Naive B cell (primary cell): ENCODE measurements at places on chromosomes 5 and 9. TPM values are rescaled to one million over a fixed set of nuclear protein-coding genes. Genes with fewer than 3 reads are reported as not detected.

GABRG2 gene
- polyA plus RNA-seq = not detected

DNA sequence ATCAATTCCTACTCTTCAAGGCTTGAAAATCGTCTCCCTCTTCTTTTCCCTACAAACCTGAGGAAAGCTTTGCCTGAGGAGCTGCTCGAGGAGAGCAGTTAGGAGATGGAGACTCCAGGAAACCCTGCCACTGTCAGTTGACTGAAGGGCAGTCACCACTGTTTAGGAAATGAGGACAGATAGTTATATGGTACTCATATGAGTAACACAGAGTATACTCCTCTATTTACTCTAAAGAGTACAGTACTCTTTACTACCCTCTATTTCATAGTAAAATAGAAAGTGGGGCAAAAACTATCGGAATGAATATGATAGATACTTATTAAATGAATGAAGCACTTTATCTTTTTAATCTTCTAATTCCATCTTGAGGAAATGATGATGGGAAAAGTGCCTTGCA, 115.8 kb downstream of the MAPKAP1 start:
- no peak for DNase-seq

DNA sequence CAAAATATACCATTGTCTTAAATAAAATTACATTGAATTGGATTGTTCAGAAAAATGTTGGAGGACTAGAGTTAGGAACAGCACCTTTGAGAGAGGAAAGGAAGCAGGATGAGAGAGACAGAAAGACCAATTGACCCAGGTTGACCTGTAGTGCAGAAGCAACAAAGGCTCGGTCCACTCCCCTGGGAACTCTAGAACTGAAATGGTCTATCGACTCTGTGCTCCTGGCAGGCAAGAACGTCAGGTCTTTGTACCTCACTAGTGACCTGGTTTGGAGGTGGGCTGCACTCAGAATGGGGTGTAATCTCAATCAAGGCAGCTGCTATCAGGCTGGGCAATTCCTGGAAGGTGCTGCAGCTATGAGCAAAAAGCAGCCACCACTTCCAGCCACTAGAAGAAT, 110.8 kb downstream of the FAM174A start:
- DNase-seq = no peak

- no peak for DNase-seq
Observed at GRCh38 chr5:21212026-21212425, 1224.0 kb upstream of the CDH18 start.

GRCh38 chr9:115230924-115231515, 113.1 kb upstream of the TNC start:
- no peak for DNase-seq

LURAP1L gene
- not detected for polyA plus RNA-seq

DNA sequence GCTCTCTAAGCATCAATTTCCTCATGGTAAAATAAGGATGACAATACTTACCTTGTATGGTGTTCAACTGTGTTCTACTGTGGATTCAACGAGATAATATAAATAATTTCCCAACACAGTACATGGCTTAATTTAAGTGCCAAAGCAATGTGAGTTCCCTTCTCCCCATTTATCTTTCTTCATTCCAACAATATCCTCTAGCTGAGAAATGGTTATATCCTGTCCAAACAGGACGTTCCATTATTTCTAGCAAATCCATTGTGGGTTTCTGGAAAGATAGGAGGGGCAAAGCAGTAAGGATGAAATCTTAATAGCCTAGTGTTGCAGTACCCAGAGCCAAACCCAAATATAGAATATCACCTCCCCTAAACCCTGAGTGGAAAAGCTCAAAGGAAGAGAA, 22.0 kb downstream of the ABCA1 start:
- DNase-seq = no peak

GRCh38 chr5:10199692-10200091, 50.0 kb downstream of the ATPSCKMT start:
- DNase-seq = no peak

DNA sequence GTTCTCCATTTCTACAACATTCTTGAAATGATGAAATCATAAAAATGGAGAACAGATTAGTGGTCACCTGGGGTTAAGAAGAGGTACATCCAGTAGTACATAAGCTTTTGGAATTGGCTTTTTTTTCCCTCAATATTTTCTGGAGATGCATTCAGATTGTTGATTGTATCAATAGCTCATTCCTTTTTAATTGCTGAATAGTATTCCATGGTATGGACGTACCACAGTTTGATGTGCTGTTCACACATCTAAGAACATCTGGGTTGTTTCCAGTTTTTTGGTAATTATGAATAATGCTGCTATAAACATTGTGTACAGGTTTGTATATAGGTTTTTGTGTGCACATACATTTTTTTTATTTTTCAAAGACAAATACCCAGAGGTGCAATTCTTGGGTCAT, 130.0 kb downstream of the PPP2R2B start:
- DNase-seq = no peak

DNA sequence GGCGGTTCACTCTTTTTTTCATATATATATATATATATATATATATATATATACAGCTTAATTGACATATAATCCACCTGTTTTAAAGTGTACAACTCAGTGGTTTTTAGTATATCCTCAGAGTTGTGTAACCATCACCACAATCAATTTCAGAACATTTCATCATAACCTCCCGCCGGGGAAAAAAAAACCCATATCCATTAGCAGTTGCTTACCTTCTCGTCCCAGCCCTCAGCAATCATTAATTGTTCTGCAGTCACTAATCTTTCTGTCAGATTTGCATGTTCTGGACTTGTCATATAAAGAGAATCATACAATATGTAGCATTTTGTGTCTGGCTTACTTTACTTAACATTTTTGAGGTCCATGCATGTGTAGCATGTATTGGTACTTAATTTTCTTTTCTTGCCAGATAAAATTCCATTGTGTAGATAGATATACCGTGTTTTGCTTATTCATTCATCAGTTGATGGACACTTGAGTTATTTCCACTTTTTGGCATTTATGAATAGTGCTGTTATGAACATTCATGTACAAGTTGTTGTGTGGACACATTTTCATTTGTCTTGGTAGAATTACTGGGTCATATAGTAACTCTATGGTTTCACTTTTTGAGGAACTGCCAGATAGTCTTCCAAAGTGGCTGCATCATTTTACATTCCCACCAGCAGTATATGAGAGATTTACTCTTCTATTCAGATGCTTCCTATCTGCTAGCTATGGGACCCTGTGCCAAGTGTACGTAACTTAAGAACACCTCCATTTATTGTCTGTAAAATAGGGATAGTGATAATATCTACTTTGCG, 3.5 kb upstream of the RNF145 start:
- no peak for DNase-seq

DNA sequence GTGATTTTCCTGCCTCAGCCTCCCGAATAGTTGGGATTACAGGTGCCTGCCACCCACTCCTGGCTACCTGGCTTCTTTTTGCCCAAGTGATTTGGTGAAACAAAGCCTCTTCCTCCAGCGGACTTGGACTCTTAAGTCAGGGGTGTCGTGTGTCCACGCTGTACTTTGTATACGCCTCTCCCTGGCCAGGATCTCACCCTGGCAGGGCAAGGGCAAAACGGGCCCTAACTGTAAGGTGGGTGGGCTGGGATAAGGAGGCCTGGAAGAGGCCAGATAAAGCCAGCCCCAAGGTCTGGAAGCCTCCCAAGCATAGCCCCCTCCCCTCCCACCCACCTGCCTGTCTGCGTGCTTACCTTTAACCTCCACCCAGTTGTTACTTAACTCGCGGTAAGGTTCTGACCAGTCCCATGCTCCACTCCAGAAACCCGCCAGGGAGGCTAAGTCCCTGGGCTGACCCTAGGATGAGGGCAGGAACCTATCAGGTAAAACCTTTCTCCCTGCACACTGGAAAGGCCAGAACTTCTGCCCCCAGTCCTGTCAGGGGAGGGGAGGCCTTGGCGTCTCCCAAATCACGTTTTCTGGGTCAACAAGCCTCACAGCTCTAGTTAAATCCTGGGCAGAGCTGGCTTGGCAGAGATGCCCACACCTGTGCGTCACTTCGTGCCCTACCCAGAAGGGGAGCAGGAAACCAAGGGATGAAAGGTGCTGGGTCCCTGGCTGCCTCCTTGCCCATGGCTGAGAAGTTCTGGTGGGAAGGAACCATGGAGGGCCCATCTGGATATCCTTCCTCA, 8.4 kb downstream of the CDK9 start:
- no peak for DNase-seq

DNA sequence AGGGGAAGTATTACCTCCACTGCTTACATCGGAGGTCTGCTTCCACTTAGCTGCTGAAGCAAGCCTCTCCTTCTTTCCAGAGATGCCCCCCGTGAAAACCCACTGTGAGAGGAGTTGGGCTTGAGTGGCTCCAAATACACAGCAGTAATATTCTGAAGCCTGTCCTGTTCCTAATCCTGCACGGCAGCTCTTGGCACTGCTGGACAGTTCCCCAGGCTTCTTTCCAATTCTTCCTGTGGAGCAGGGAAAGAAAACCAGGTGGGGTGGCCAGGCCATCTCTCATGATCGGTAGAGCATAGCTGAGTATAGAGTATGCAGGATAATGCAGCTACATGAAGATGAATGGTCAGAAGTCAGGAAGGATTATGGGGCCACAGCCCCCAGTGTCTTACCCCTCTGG, 335.3 kb downstream of the MARCHF11 start:
- no peak for DNase-seq
